LNCaP clone FGC (cell line): ENCODE measurements at places on chromosomes 6 and 20.

GRCh38 chr6:35648203-35648602, 40.5 kb downstream of the FKBP5 start:
- no peak for DNase-seq

- DNase-seq: no peak
Observed at GRCh38 chr6:89371849-89372505, 19.5 kb upstream of the UBE2J1 start.

DNA sequence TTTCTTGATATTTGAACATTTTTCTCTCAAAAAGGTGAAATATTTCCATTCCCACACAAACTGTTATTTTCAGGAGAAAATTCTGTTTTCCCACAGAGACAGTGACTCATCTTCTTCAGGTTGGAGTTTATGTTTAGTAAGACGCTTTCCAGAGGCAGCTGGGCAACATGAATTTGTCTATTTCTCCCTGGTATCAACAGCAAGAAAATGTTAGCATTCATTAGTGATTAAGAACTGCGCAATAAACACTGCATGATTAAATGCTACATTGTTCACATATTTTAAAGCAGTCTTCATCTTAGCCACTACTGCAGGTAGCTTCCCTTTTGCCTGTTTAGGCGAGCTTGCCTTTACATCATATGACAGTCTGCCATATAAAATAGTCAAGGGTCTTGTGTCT, 295.7 kb downstream of the C6orf118 start:
- DNase-seq: no peak

GRCh38 chr6:170006071-170006899, 254.9 kb downstream of the ERMARD start:
- no peak for DNase-seq

DNA sequence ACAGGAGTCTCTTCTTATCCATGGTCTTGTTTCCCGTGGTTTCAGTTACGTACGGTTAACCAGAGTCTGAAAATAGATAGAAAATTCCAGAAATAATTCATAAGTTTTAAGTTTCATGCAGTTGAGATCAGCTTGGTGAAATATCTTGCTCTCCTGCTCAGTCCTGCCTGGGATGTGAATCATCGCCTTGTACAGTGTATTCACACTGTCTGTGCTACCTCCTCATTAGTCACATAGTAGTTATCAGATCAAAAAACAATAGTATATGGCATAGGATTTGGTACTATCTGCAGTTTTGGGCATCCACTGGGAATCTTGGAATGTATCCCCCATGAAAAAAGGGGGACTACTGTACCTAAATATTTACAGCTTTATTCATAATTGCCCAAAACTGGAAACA, 22.7 kb upstream of the MOCS1 start:
- no peak for DNase-seq

DNA sequence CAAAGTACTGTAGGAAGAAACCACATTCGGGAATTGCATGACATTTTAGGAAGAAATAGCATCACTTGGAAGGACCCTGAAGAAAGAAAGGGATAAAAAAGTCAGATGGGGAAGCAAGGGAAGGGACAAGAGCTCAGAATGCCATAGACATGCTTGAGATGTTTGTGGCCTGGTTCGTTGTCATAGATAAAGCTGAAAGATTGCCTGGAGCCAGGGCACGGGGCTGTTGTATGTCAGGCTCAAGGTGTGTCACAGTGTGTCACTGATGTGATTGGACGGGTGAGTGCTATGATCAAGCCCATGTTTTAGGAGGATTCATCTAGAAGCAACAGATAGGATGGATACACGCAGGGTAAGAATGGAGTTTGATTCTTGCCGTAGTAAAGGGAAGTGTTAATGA, 216.2 kb upstream of the SOX4 start:
- DNase-seq: no peak

DNA sequence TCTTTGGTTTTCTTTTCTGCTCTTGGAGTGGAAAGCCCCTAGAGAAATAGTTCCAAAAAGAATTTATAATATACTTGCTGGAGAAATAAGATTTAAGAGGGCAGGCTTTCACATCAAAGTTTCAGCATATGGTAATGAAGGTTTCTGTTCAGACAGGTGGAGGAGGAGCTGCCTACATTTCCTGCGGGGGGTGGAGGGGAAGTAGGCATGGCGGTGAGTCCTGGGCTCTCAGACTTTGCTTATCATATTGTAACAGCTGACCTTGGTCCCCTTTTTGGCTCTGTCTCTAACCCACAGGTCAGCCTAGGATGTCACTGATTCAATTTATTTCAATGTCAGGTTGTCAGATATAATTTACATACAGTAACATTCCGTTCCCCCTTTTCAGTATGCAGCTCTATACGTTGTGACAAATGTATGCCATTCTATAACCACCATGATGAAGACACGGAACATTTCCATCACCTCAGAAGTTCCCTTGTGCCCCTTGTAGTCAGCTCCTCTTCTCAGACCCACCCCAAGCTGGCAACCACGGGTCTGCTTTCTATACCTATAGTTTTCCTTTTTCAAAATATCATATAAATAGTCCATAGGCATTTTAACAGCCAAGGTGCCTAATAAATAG, 77.6 kb upstream of the GGTLC1 start:
- no peak for DNase-seq

DNA sequence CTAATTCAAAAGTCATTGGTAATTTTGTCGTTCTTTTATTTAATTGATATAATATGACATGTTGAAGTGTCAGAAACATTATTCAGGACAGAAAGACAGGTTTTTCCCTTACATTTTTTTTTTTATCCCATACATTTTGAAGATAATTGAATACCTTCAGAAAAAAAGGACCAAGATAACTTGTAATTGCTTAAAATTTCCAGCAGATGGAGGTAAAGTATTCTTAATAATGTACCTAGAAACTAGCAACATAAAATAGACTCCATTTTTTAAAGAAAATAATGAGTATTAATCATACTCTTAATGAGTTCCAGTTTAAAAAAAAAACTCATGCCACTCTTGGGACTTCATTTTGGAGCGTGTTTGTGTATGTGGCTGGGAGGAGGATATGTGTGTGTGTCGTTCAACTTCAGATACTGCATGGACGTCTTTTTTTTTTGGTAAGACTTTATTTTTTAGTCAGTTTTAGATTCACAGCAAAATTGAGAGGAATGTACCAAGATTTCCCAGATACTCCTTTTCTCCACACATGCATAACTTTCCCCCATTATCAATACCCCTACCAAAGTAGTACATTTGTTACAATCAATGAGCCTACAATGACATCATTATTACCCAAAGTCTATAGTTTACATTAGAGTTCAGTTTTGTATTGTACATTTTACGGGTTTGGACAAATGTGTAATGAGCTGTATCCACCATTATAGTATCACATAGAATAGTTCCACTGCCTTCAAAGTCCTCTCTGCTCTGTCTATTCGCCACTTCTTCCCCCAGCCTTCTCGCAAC, 79.4 kb downstream of the ROS1 start:
- no peak for DNase-seq

- DNase-seq: no peak
Observed at GRCh38 chr6:4922488-4923037, 81.3 kb downstream of the RPP40 start.

DNA sequence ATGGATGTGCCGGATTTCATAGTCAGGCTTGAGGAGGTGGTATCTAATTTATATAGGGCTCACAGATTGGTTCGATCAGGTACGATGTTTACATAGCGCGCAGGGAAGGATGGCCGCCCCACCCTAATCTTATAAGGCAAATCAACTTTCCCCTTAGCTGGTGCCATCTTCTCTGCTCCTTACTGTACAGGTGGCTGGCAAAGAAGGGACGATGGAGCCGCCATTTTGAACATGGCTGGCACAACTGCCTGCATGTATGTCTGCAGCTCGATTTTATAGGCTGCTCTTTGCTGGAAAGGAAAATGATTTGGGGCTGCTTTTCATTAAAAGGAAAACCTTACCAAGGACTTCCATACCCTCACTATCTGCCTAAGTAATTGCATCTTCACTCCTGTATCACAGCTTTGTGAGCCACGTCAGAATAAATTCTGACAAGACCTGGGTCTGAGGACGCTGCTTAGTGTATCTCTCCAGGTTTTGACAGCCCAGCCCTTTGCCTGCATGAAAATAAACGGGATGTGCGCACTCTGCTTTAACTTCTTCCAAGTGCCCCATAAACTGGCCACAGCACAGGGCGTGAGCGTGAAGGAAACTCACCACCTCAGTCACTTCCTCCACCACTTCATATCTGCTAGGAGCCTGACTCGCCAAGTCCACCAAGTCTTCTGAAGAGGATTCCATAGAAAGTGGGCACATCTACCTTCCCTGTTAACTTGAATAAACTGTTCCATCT, 109.4 kb upstream of the ARMC2 start:
- DNase-seq: no peak

GRCh38 chr6:44192428-44193041, 24.2 kb upstream of the MYMX start:
- no peak for DNase-seq

DNA sequence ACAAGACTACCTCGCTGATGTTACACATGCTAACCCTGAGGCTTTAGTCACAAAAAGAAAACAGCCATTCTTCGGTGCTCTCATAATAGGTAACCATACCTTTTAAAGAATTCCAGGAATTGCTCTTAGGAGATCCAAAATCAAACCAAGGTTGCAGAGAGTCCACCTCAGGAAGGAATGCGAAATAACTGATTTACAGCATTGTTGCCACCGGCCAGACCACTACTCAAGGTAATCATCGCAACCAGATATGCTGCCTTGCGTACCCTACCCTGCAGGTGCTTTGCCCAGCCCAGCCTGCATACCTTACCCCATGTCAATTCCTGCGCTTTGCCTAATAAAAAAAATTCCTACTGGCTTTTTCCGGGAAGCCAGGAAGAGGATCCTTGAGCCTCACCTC, 27.0 kb downstream of the NUP153 start:
- no peak for DNase-seq

DNA sequence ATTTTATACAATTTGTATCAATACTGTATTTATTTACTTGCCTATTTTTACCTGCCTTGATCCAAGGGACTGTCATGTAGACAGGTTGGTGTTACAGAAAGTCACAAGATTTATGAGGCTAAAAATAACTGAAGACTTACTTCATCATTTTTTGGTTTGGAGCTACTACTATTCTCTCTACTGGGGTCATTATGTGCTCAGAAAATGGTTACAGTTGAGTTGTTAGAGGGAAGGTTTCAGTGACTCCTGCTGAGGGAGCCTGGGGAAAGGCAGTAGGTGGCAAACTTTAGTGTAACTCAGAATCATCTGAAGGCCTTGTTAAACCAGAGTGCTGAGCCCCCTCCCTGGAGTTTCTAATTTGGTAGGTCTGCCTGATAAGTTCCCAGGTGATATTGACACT, 118.8 kb downstream of the TINAG start:
- DNase-seq: no peak
